ENCODE measurements at places on chromosomes 12 and 14.

GRCh38 chr12:96571101-96571862 is 81.9 kb downstream of the CFAP54 start:
- no peak for DNase-seq

- peak; percentile 89 for DNase-seq
Observed at GRCh38 chr12:100987552-100988521, 193.3 kb downstream of the ANO4 start.

DNA sequence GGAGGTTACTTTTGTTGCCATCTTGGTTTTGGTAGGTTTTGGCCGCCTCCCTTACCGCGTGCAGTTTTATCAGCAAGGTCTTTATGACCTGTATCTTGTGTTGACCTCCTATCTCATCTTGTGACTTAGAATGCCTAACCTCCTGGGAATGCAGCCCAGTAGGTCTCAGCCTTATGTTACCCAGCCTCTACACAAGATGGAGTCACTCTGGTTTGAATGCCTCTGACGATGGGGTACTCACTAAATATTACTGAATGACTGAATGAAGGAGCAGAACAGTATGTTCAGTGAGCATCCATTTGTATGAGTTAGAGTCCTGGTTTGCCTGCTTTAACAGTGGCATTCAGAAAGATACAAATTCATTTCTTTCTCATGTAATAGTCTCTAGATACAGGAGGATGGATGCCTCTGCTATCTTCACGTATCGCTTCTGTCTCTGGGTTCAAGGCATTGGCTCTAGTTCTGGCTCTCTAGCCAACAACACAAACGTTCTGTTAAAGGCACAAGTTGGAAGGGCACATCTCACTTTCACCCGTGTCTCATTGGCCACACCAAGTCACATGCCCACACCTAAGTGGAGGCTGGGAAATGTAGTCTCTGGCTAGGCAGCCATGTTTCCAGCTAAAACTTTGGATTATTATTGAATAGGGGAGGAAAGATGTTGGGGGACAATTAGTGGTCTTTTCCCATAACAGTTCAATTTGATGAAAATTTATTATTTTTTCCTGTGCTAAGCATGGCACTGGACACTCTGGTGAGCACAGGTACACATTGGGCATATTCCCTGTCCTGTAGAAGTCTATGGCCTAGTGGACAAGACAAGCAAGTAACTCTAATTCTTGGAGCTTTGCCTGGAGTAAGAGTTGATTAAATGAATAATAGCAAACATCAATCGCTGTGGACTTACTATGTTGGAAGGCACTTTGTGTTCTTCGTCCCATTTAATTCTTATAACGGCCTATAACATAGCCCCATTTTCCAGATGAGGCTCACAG is 75.2 kb upstream of the RPH3A start:
- no peak for DNase-seq

DNA sequence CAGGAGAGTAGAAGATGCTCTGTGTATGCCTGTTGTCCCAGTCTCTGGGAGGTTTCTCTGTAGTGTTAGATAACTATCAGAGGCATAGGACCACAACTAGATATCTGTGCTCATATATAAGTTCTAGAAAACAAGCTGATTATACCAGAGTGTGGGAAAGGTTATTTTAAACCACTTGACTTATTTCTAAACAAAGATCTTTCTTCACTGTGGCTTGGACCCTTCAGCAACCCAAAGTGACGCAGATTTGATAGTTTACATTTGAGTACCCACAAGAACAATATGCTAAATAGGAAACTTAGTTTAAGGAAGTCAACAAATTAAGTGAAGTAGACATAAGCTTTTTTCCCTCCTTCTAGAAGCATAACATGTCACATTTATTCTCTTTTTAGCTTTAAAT is 41.3 kb downstream of the RIC8B start:
- DNase-seq = no peak

GRCh38 chr12:98893126-98893674 is 248.1 kb downstream of the APAF1 start:
- no peak for DNase-seq

- no peak for DNase-seq
Observed at GRCh38 chr14:47189911-47190484, 485.4 kb downstream of the MDGA2 start.

DNA sequence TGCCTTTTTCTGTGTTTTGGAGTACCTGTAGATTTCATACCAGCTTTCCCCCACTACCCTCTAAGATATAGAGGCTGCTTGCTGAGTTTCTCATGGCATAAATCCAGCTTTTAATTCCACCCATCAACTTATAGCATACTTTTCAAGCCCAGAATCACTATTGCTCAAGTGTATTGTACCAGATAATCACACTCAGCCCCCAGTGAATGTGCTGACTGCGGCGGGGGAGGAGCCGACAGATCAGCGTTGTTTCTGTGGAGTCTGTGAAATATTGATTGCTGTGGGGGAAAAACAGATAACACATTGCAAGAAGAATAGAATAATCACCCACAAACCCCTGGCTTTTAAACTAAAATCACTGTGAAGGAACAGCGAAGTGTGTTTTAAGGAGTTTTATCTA is 296.1 kb downstream of the TMEM132D start:
- DNase-seq = no peak

GRCh38 chr12:96445691-96446583 is 43.4 kb upstream of the CFAP54 start:
- DNase-seq = peak; percentile 63

DNA sequence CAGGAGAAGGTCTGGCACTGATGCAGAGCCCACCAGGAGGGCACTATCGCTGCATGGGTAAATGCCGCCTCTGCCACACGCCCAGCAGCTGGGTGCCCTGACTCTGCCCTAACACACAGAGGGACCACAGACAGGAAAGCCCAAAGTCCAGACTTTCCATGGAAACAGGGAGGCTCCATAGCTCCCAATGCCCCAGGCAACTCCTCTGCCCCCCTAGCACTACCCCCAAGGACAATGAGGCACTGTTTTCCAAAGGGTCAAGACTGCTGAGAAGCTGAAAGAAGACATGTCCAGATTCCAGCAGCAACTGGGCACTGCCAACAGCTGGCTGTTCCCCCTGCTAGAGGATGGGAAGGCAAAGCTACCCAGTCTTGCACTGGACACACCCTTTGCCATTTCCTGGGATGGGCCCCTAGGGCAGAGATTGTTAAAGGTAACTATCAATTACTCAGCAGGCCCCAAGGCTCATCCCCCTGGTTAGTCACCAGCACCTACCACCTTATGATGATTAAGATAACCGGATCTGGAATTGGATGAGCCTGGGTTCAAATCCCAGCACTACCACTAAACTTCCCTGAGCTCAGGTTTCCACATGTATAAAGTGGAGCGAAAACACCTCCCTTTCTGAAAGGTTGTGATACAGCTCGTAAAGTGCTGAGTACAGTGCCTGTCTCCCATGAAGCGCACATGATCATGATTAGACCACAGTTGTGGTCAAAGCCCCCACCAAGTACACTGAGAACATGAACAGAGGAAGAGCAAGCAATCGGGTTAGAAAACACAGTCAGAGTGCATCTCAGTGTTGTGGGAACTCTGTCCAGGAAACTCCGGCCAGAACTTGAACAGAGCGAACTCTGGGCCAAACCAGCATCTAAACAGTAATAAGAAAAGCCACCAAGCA is 3.3 kb downstream of the PXN start:
- no peak for DNase-seq

DNA sequence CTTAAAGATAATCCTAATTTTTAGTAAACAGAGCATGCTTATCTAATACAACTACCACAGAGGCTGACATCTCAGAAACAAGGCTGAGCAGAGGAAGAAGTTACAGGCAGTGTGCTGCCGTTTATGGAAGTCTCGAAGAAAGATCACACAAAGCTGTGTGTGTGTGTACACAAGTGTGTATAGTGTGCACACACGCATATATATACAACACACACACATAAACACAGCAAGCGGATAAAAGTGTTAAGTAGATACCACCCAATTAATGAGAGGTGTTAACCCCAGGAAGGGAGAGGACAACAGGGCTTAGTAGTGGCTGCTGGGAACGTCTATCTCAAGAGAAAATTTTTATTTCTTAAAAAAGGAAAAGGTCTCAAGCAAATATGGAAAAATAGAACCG is 15.3 kb downstream of the CCDC88C start:
- no peak for DNase-seq
